ENCODE measurements at places on chromosomes 7 and 10.
A peak's percentile ranks its signal among the peaks of the same experiment; 100 is the strongest.

DNA sequence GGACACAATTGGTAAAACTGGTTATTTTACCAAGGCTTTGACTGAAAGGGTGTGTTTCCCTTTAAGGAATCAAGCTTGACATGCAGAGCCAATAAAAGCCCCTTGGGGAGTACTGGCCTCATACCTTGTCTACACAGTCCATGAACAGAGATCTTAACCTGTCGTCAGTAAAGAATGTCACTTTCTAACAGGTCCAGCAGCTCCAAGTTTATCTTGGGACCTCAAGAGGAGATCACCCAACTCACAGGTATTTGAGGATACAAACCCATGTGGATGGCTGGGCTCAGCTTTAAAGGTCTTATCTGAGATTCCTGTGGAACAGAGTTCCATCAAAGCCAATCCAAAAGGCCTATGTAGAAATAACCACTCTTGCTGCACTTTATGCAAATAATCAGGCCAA lies 61.3 kb downstream of the COA1 start:
- no peak for DNase-seq

DNA sequence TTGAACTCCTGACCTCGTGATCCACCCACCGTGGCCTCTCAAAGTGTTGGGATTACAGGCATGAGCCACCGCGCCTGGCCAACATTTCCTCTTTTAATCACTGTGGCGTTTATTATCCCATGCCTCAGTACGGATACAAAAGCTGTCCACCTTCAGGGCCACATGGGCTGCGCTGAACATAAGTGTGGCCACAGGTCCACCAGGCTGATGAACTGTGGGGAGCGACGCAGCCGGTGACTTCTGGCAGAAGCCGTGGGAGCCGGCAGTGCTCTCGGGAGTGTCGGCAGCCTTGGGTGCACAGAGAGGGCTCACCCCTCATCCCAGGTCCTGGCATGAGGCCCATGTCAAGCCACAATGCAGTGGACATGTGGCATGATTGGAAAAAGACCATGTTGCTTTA lies 223.6 kb downstream of the TNS3 start:
- DNase-seq, result no peak

DNA sequence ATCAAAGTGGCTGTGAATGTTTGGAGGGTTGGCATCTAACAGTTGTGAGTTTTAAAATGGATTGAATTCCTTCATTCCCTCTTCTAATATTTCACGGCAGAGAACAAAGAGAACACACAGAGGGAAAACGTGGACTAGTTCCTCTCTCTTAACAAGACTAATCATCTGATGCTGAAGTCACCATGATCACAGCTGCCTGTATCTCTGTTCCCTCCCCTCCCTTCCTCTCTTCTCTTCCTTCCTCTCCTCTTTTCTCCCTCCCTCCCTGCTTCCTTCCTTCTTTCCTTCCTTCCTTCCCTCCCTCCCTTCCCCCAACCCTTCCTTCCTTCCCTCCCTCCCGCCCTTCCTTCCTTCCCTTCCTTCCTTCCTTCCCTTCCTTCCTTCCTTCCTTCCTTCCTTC lies 10.0 kb upstream of the GJD4 start:
- DNase-seq, result no peak

GRCh38 chr7:24669971-24670591 lies 87.2 kb downstream of the GSDME start:
- DNase-seq, result no peak

DNA sequence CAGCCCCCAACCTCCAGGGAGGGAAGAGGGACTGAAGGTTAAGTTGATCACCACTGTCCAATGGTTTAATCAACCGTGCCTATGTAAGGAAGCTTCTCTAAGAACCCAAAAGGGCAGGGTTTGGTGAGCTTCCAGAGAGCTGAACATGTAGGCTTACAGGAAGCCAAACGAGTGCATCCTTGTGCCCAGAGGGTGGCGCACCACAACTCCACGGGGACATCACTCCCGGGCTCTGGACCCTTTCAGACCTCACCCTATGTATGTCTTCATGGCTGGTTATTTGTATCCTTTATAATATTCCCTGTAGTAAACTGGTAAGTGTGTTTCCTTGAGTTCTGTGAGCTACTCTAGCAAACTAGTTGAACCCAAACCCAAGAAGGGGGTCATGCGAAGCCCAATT lies 11.5 kb upstream of the NFKB2 start:
- DNase-seq, result no peak

- no peak for DNase-seq
Observed at GRCh38 chr7:50145801-50146338, 52.8 kb upstream of the ZPBP start.

- no peak for DNase-seq
Observed at GRCh38 chr10:112336556-112337201, 37.2 kb upstream of the ACSL5 start.

DNA sequence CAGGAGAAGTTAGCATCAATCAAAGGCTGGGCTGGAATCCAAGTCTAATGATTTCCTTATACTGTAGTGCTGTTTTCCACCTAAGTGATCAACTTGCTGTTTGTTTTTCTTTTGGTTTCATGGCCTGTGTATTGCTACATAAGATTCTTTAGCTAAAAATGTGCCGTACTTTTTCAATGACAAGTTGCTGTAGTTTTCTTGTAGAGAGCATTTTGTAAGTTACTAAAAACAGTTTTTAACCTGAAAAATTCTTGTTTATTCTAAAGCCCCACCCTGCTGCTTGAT lies 1.3 kb downstream of the HELLS start:
- no peak for DNase-seq

DNA sequence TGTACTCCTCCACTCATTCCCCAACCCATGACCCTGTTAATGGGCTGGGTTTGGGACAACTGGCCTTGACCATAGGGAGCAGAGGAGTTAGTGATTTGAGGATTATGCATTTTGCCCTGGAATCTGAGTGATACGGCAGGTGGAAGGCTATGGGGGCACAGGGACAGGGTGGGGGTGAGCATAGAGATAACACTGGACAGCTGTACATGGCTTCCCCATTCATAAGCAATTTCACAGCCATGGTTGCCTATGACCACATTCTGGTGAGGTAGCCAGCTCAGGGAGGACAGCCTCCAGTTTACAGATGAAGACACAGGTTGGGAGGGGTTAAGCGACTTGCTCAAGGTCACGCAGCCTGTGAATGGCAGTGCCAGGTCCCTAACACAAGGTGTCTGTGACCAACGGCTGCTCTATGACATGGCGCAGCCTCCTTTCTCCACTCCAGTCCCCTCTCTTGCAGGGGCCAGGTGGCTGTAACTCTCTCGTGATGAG lies 319.5 kb downstream of the PLXNA4 start:
- DNase-seq, result no peak

DNA sequence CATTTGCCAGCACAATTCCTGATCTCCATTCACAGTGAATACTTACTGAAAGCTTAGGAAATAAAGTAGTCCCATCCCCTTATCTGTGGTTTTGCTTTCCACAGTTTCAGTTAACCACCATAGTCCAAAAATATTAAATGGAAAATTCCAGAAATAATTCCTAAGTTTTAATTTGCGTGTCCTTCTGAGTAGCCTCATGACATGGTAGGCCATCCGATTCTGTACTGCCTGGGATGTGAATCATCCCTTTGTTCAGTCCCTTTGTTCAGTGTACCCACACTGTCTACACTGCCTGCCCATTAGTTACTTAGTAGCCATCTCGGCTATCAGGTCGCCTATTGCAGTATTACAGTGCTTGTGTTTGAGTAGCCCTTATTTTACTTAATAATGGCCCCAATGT lies 14.2 kb downstream of the RAB11FIP2 start:
- no peak for DNase-seq

DNA sequence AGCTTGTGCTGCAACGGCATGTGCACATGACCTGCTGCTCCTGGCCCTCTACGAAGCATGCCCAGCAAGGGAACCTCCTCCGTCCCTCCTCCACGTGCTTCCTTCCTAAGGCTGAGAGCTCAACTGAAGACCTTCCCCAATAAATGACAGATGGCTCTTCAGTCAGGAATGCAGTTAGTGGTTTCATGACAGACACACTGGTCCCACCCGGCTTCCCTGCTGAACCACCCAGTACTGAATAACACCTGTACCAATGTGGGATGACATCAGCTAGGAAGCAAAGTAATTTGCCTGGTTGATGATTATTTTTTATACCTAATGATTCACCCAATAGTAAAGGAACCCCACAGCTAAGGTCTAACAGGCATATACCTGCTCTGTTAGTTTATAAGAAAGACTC lies 69.1 kb downstream of the SCRN1 start:
- no peak for DNase-seq

- no peak for DNase-seq
Observed at GRCh38 chr7:30177186-30177585, 42.4 kb downstream of the MTURN start.

DNA sequence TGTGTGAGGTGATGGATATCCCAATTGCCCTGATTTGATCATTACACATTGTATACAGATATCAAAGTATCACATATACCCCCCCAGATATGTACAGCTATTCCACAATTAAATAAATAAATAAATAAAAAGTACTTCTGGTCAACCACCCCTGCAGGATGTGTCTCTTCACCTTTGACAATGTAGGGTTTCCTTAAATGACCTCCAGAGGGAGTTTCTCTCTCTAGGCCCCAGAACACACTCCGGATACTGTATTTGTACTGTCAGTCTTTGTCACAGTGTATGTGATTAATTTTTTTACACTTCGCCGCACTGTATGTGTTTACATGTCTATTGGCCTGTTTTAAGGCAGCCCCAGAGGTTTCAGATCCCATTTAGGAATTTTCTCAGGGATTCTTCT lies 123.6 kb downstream of the ADCYAP1R1 start:
- DNase-seq, result no peak

- DNase-seq, result no peak
Observed at GRCh38 chr10:77622889-77623291, 14.7 kb downstream of the KCNMA1 start.

DNA sequence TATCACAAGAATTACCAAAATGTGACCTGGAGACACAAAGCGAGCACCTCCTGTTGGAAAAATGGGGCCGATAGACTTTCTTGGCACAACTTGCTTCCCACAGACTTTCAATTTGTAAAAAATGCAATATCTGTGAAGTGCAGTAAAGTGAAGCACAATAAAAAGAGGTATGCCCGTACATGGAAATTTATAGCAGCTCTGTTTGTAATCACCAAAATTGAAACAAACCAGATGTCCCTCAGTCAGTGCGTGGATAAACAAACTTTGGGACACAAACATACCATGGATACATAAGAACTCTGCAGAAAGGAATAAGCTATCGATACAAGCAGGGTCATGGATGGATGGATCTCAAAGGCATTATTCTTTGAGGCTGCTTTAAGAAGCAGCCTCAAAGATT lies 33.6 kb downstream of the ARID5B start:
- DNase-seq, result no peak

GRCh38 chr7:76008156-76008687 lies 13.8 kb upstream of the TMEM120A start:
- peak; percentile 27 for DNase-seq

DNA sequence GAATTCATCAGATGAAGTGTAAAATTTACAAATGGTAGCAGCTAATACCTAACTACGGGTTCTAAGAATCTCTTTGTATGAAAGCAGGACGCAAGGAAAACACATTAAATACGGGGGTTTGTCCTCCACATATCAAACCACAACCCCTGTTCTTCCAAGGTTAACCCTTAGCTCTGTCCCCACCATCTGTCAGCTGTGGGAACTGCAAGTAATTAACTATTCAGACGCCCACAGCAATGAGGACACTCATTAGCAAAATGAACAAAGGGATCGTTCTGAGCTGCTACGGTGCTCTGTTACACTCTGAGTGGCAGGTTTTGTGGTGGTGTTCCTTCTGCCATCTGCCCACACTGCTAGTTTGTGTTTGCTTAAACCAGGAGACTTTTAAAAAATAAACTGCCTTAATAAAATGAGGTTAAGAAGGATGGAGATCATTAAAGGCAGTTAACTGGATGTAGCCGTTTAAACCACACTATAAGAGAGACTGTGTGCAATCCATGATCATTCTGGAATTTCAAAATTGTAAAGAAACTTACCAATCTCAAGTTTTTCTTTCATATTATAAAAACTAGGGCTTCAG lies 51.4 kb downstream of the C10orf67 start:
- peak; percentile 53 for DNase-seq
